Cerebellar nuclear complex (tissue), 1 donor: ENCODE measurements at places on chromosomes 11 and 22.

- no peak for DNase-seq
These were observed 61.3 kb downstream of the RCN1 start for GRCh38 chr11:32152216-32152615.

DNA sequence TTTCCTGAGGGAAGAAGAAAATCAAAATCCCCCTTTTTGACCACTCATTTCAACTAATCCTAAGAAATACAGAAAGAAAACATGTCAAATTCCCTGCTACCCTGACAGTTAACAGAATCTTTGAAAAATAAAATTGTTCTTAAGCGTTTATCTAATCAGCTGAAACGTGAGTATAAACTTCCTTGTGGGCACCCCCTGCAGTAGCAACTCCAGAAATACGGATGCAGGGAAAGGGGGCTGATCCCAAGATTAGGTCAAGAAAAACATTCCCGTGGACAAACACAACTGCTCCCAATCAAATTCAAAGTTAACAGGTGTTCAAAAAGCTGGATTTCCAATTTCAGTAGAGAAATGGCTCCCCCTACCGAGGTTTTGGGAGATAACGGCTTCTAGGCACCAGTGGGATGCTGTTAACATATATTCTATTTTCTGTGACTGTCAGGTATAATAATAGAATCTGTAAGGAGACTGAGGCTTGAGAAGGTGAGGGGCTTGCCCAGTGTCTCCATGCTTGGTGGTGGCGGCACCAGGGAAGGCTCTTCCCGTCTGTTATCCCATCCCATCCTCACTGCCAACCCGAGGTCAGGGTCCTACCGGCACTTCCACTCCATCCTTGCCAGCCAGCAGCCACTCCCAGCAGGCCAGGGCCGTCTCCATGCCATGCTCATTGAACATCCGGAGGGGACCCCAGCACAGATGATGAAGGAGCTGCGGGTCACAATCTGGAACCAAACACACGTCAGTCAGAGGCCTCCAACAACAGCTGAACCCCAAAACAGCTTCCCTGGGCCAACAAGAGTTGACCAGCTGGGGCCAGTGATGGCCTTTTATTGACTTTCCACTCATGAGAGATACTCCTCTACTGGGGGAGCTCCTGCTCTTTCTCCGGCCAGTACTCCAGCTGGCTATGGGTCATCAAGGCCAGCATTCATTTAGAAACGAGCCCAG lies 32.0 kb upstream of the SERPIND1 start:
- no peak for DNase-seq

GRCh38 chr11:8097062-8097461 lies 16.1 kb downstream of the TUB start:
- DNase-seq: no peak

GRCh38 chr11:128467041-128467440 lies 120.3 kb downstream of the ETS1 start:
- no peak for DNase-seq

GRCh38 chr22:46437671-46438440 lies 99.6 kb downstream of the CELSR1 start:
- no peak for DNase-seq

- no peak for DNase-seq
These were observed 135.0 kb upstream of the RCN1 start for GRCh38 chr11:31955838-31956237.

DNA sequence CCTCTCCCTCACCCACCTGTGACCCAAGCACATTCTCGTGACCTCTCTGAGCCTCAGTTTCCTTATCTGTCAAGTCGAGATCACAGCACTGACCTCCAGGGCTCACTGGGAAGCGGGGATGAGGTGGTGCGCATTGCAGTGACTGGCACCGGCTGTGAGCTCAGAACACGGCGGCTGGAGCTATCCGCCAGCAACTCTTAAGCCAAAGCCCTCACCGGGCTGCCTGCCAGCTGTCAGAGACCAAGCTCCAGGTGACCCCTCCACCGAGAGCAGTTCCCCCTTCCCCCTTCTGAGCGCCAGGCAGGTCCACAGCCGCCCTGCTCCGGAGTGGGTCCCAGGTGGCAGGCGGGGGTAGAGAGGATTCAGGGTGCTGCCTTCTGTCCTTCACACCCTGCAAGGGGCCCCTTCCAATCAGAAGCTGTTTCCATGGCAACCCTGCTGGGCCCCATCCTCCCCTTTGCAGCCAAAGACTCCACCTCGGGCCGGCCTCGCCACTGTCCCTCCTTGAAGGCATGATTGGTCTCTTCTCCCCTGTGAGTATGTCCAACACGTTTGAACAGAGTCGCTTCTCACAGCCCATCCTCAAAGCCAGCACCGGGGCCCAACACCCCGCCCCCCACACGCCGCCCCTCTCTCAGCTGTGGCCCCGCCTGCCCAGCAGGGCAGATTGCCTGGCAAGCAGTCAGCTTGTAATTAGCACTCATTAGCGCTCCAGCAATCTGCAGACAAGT lies 98.7 kb downstream of the WNT7B start:
- no peak for DNase-seq

- no peak for DNase-seq
These were observed 184.4 kb downstream of the CEP164 start for GRCh38 chr11:117511931-117512539.

- no peak for DNase-seq
These were observed 11.2 kb downstream of the PEX26 start for GRCh38 chr22:18088825-18089568.

- no peak for DNase-seq
These were observed 773 bp downstream of the MIAT start for GRCh38 chr22:26658161-26658560.

DNA sequence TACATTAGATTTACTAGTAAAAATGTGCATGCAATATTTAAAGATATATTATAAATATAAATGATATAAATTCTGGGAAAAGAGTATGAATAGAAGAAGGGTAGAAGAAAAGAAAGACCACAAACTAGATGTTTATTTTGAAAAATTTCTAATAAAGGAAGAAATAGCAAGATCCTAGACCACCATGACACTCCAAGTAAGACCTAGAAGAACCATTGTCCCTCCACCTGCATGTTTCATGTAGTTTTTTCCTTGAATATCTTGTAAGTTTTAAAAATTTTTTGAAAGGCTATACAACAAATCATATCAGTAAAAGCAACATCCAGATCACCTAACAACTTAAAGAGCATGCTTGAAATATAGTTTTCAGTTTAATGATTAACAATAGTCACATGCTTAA lies 46.8 kb downstream of the ARHGAP32 start:
- DNase-seq: no peak

GRCh38 chr11:78460471-78460870 lies 42.9 kb upstream of the GAB2 start:
- no peak for DNase-seq

DNA sequence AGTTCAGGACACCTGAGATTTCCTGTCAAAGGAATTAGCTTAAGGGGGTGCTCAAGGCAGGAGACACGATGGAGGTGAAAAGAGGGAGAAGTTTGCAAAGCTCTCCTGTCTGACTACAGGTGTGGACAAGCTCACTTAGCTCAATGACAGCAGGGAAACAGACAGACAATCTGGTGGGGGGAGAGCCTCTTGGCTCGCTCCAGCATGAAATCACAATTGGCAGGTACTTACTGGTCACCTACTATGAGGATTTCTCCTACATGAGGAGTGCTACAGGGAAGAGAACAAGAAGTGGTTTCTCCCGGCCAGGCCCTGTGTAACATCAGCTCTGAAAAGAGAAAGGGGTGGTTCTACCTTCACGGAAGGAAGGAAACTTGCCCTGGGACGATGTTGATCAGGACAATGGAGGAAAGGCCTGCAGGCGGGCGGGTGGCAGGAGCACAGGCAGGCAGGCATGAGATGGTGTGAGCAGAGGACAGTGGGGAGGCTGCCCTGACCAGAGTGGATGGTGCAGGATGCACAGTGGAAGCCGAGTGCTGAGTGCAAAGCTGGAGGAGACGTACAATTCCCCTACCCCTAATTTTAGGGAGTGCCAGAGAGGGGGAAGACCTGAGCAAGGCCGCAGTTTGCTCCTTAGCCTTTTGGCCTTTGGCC lies 57.9 kb upstream of the CRTAM start:
- DNase-seq: peak; percentile 84
